ENCODE measurements at places on chromosomes 5 and 9.

GRCh38 chr5:39062530-39062929 is 11.7 kb downstream of the RICTOR start:
- DNase-seq: no peak

DNA sequence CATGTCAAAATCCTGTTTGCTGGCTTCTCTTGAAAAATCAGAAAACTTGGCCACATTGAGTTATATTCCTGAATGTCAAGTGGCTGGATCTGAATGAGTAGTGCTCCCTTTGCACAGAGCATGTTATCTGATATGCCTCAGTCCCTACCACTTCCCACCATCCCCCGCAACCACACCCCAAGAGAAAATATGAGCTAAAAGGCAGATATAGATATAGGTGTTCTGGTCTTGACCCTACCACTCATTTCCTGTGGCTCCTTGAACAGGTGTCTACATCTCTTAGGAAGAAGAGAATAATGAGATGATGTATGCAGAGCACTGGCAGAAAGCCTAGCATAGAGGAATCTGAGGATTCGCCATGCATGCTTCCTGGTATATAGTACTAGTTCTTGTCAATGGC is 6.6 kb upstream of the CYSTM1 start:
- DNase-seq: no peak

GRCh38 chr5:162429142-162429541 is 361.6 kb downstream of the GABRG2 start:
- DNase-seq: no peak

DNA sequence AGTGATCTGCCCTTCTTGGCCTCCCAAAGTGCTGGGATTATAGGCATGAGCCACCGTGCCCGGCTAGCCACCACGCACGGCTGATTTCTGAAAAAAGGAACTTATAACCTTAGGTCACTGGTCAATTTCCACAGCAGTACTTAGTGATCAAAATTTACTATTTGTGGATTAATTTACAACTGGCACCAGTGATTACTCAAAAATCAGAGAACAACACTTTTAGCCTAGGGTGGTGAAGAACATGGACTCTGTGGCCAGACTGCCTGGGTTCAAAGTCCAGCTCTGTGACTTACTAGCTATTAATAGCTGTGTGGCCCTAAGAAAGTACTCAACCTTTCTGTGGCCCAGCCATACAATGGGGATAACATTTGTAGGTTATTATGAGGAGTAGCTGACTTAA is 50.8 kb upstream of the GLRX start:
- no peak for DNase-seq

DNA sequence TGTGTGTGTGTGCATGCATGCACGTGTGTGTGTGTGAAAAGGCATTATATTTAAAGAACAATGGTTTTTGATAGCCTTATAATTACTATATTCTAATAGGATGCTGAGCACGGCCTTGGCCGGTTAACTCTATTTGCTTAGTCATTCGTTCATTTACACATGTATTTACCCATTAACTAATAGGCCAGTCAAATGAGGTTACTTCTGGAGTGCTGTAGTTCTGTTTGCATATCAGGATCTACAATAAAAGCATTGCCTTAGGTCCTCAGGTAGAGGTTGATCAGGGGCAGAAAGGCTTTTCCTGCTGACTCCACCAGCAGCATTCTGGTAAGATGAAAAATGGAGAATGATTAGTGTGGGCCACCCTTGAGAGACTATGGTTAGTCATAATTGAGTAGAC is 219.0 kb downstream of the COMMD10 start:
- DNase-seq: no peak

DNA sequence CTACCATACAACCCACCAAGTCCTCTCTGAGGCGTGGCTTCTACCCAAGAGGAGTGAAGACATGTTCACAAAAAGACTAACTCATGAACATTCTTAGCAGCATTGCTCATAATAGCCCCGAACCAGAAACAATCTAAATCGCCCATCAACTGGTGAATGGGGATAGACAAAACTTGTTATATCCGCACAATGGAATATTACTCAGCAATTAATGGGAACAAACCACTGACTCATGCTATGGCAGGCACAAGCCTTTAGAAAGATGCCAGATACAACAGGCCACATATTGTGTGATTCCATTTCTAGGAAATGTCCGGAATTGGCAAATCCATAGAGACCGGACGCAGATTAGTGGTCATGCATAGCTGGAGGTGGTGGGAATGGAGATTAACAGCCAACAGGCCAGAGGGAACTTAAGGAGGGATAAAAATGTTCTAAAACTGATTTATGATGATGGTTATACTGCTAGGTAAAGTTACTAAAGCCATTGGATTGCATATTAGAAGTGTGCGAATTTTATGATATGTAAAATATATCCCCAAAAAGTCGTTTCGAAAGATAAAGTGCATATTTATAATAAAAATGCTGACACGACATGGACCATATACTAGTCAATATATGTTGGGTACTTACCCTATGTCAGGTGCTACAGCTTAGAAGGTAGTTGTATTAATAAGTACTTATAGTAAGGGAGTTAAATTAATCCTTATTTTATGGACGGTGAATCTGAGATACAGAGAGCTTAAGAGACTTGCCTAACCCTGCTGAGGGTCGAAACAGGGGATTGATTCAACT is 55.4 kb downstream of the LHX2 start:
- no peak for DNase-seq

DNA sequence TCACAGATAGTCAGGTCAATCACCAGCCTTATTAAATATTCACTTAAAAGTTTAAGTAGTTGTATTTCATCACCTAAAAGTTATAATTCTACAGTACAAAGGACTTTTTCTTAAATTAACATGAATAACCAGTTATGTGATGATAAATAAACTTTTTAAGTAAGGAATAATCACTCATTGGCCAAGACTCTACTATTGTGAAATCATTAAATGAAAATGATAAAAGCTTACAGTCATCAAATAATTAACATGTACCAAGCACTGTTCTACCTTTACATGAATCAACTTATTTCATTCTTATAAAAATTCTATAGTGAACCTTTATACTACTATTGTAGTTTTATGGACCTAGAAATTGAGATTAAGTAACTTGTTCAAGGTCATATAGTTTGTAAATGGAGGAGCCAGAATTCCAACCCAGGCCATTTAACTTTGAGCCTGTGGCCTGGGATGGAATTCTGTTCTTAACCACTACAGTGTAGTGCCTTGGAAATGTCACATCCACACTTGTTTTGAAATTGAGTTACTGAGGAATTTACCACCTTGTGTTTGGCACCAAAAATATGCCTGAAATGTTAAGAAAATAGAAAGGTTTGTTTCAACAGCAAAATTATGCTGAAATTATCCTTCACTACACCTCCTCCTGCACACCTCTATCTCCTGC is 32.8 kb upstream of the MSANTD3 start:
- no peak for DNase-seq

All from ascending aorta (tissue), 2 donors.